Muscle of leg (tissue), 16 donors: ENCODE measurements at places on chromosomes 16 and 17.

GRCh38 chr17:7836596-7837407, 2.8 kb downstream of the KDM6B start:
- DNase-seq: peak; percentile 96

- DNase-seq: no peak
Observed at GRCh38 chr16:67202956-67203493, 4.1 kb downstream of the ELMO3 start.

DNA sequence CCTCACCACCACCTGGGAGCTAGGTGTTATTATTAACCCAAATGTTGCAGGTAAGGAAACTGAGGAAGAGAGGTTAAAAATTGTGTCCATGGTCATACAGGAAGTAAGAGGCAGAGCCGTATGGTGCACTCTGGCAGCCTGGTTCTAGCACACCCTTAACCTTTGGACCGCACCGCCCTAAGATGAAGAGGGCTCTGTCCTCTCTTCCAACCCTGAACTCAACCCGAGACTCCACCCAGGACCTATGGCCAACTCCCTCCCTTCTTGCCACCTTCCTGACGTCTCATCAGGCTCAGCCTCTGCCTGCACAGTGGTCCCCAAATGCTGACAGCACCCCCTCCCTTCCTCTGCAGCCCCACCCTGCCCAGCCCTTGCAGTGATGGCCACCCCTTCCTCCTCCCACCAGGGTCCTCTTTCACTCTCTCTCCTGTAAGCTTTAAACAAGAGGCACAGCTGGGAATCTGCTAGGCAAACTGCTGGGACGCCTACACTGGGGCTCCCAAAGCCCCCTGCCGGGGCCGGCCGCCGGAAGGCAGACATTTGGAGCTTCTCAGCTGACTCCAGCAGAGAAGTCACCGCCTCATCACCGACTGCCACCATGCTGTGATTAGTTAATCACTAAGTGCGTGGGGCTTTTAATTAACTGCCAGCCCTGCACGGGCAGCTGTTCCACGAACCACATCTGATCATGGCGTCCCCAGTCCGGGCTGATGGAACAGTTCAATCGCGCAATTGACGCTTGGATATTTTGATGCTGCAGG, 16.7 kb upstream of the C16orf78 start:
- DNase-seq: no peak

GRCh38 chr17:704111-704864, 10.4 kb downstream of the VPS53 start:
- no peak for DNase-seq

DNA sequence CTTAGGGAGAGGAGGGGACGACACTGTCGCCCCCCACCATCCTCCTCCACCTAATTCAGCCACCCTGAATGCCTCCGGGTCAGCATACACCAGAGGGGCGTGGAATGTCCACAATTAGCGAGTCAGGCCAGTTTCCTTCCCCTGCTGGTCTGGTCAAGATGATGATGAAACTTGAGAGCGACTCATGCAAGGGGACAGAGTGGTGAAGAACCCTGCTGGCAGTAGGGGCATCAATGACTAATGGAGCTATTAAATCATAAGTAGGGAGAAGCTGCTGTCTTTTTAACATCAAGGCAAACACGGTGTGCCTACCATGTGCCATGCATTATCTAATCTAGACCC, 7.2 kb downstream of the SPACA3 start:
- no peak for DNase-seq
